Ovary (tissue), 10 donors: ENCODE measurements at places on chromosomes 11 and 22. TPM values are rescaled to one million over a fixed set of nuclear protein-coding genes. Genes with fewer than 3 reads are reported as not detected.

DNA sequence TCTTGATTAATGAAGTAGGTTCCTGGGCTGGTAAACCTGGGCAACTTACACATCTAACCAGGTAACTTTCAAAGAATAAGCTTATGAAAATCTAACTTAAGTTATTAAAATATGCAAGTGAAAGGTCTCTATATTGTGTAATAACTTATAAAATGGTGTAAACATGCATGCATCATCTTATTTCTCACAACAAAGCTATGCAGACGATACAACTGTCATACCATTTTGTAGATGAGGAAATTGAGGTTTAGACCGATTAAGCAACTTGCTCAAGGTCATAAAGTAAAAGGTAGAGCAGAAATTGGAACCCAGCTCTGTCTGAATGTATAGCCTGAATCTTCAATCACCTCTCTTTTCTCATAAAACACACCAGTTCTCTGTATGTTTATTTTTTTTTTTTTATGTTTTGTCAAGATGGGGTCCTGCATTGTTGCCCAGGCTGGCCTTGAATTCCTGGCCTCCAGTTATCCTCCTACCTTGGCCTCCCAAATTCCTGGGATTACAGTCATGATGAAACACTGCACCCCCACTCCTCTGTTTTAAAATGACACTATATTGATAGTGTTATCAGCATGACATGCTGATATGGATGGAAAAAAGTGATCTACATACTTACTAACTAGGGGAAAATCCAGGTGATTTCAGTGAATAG is 109.6 kb downstream of the SGSM3 start:
- DNase-seq: no peak

- no peak for DNase-seq
Observed at GRCh38 chr11:45158891-45159605, 12.6 kb downstream of the PRDM11 start.

SLC15A3 gene
- 27.2 TPM for polyA plus RNA-seq

GRCh38 chr11:115518983-115519628 is 14.9 kb upstream of the CADM1 start:
- no peak for DNase-seq

DNA sequence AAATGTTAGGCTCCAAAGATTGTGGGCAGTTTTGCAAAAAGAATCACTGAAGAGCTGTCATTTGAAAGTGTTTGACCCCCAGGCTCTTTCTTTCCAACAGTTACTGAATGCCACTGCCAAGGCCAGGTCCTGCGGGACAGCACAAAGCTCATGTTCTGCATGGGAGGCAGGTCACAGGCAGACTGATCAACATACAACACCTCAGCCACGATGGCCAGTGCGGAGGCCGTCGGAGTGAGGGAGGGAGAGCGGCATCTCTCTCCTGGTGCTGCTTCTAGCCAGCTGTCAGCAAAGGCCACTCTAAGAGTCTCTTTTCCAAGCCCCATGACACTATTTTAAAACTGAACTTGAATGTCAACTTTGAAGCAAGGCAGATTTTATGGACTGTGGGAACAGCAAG is 49.9 kb downstream of the ARFGAP3 start:
- DNase-seq: no peak

- no peak for DNase-seq
Observed at GRCh38 chr11:115166820-115167219, 337.4 kb downstream of the CADM1 start.

DNA sequence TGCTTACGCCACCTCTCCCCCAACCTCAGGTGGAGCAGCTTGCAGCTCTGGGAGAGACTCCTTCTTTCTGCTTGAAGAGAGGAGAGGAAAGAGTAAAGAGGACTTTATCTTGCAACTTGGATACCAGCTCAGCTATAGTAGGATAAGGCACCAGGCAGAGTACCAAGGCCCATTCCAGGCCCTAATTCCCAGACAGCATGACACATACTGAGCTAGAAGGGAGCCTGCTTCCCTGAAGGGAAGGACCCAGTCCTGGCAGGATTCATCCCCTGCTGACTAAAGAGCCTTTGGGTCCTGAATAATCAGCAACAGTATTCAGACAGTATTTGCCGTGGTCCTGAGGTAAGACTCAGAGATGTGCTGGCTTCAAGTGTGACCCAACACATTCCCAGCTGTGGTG is 41.4 kb downstream of the PPME1 start:
- DNase-seq: no peak

DMC1 gene
- polyA plus RNA-seq: 2.1 TPM

- no peak for DNase-seq
Observed at GRCh38 chr11:101686514-101686913, 102.7 kb upstream of the TRPC6 start.
